ENCODE measurements at places on chromosomes 1 and 21. TPM values are rescaled to one million over a fixed set of nuclear protein-coding genes. Genes with fewer than 3 reads are reported as not detected.

DNA sequence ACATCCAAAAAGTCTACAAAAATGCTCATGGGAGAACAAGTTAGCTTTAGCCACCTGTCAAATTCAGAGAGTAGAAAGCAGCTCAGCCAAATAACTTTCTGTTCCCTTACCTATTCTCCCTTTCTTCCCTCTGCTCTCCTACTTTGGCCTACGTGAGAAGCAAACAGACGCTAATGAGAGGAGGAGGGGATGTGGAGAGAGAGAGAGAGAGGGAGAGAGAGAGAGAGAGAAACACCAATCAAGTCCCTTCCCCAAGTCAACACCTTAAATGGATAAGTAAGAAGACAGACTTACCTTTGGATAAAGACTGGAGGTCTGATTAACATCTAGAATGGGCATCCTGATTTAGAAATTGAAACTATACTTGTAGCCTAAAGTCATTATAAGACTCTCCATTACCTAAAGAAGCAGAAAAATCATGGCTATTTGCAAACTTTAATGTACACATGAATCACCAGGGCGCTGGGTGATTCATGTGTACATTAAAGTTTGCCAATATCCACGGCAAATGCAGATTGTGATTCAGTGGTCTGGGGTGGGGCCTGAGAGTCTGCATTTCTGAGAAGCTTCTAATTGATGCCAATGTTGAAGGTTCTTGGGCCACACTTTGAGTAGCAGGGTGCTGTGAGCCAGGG lies 13.1 kb upstream of the DUSP12 start:
- peak; percentile 78 for DNase-seq

DNA sequence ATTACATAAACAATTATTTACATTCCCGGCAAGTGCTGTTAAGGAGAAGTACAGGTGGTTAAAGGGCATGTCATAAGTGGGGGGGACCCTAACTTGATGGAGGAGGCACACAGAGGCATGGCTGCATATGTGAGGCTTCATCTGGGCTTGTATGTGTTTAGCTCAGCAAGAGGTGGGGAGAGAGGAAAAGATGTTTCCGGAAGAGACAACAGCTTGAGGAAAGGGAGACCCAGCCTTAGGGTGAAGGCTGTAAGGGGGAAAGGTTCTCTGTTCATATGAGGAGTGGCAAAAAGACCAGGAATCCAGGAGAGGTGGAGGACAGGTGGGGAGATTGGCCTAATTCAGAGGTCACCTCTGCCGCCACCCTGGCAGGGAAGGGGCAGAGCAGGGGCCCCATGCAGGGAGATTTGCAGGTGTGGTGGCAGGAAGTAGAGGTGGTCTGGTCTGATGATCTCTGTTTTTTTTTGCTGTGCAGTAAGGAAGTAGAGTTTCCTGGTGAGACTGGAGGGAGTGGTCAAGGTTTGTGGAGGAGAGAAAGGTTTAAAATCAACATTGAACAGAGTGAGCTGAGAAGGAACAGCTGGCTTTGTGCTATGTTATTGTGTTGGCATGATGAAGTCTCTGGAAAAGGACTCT lies 9.0 kb downstream of the TRAF5 start:
- no peak for DNase-seq

MCL1 gene
- total RNA-seq = 264 TPM

DNA sequence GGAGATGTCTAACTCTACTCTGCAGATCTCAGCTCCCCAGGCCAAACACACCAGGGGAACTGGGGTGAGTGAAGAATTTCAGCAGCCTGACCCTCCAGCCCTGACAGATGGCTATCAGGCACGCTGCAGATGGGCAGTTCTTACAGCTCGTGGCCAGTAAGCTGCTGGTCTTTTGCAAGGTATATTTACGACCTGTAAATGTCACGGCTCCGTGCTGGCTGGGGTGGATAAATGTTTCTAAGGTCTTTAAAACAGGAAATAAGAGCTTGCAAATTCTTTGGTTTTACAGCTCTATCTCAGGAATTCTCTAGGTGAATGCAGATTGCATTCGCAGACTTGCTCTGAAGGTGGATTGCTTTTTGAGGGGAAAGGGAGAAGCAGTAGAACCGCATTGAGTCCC lies 10.1 kb downstream of the DOP1B start:
- DNase-seq = no peak

SPATA21 gene
- total RNA-seq = not detected

ATP1A2 gene
- not detected for total RNA-seq
